Pons (tissue), 1 donor: ENCODE measurements at places on chromosomes 16 and 17.
A peak's percentile ranks its signal among the peaks of the same experiment; 100 is the strongest.

DNA sequence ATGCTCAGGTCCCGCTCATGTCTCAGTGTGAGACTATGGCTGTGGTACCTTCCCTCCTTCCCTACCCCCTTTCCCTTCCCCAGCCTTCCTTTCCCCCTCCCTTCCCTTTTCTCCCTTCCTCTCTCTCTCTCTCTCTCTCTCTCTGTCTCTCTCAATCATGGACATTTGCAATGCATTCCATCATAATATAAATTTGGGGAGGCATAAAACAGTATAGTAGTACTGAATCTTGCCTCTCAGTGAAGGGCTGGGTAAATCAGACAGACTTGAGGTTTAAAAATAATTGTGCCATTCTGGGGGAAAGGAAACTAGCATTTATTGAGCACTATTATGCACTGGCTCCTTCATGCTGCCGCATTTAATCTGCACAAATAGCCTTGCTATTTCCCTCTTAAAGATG is 4.3 kb downstream of the ZKSCAN2 start:
- no peak for DNase-seq

DNA sequence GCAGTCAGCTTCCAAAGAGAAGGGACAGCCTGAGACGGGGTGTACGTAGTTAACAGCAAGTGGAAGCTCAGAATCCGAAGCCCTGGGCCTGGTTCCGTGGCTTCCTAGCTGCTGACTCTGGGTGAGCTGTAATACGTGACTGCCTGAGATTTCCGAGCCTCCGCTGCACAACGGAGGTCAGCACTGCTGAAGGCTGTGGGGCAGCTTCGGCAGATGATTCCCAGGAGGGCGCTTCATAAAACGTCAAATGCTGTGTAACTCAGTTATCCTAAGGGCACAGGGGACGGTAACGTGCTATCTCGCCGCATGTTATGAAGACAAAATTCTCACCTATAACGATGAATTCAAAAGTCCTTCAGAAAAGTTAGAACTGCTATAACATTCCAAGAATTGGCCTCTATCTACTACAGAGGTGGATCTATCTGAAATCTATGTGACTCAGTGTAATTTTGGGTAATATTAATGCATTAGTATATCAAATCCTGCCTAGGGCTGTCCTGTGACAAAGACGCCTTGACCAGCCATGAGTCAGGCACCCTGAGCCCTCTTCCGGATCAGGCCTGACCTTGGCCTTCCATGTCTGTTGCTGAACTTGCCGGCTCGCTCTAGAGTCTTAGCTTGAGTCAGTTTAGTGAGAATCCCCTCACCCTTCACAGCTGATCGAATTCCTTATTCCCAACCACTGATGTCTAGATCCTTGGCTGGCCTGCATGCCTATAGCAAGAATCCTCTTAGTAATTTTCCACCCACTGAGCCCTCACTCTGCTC is 43.5 kb downstream of the MARF1 start:
- DNase-seq, result no peak

DNA sequence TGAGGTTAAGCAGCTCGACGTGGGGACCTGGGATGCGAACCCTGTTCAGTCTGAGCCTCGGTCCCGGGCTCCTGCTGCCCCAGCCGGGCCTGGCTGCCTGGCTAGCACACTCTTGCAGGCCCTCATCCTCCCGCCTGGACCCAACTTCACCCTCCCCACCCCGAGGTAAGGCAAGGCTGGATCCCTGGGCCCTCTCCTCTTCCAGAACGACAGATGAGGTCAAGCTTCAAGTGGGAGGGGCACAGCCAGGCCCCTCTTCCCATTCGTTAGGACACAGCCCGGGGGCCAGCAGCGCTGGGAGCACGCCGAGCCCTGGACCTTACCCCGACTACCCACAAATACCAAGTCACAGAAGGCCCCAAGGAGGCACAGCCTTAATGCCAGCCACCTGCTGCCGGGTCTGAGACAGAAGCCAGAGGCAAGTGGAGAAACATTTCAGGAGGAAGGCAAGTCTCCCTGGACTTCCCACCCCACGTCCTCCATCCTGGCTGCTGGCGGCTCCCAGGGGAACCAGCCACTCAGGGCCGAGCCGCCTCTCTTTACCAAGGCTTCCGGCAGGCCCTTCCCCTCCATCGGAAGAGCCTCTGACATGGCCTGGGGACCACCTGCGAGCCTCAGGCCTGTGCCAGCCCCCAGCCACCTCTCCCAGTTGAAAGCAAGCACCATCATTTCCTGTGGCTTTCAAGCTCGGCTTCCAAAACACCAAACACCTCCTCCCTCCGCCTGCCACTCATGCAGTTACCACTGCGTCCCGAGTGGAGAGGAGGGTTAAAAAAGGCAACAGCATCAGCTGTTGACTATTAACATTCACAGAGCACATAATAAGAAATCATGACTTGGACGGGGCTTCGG is 59.9 kb downstream of the RPH3AL start:
- no peak for DNase-seq

DNA sequence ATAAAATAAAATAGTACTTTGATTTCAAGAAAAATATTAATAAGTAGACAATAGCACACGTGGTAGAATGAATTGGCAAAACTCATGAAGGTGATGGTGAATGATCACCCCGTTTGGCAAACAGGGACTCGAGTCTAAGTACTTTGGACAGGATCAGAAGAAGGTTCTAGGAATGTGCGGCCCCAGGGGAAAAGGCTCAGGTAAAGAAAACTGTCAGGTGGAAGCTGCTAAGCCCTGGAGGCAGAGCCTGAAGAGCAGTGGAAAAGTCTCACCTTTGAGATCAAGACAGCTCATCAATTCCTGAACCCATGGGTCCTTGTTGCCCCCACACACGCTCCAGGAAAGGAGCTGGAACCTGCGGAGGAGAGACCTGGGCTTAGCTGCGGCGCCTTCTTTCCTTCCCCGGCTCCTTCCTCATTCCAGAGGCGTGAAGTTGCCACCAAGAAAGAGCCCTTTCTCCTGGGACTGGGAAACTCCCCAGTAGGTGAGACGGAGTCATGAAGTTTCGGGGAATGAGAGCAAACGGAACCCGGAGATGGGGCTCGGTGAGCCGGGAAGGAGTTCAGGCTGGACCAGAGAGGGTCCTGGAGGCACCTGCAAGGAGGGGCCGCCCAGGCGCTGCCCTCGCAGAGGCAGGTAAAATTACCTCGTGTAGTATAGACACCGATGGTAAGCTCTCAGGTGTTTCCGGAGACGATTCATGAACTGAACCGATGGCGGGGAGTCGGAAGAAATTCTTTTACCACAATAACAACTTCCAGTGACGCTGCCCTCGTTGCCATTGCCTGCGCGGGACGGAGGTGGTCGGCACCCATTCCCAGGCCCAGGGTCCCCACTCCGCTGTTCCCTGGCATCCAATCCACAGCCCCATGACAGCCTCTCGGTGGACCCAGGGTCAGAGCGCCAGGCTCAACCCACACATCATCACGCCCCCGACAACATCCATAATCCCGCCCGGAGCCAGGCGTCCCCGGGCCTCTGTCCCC is 1.2 kb upstream of the ZMYND15 start:
- DNase-seq, result no peak

DNA sequence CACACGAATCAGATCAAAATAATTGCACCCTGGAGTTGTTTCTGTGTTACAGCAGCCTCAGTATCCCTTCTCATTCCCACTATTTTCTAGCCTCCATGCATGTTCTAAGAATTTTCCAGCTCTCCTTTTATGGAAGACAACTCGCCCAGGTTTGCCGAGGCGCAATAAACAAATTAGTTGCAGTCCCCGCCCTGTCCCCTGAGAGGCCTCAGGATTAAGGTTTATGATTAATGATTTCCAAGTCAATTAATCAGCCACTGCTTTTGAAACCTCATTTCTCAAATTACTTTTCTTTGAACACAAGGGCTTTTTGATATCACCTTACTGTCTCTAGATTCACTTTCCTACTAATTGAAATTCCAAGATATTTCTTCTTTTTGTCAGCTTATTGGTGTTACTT is 138.3 kb upstream of the HSBP1 start:
- no peak for DNase-seq

DNA sequence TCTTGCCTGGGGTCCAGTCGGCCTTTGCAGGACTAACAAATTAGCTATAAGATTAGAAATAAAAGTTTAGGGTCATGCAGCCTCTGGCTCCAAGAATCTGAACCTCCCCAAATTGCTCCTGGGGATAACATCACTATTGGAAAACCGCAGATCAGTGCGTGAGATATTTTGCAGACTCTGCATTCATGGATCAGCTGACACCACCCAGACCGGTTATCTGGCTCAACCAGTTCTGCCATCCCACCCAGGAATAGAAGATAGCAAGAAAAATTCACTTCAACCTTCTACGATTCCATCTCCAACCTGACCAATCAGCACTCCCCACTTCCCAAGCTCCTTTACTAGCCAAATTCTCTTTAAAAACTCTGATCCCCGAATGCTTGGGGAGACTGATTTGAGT is 4.3 kb upstream of the PGS1 start:
- DNase-seq, result no peak

DNA sequence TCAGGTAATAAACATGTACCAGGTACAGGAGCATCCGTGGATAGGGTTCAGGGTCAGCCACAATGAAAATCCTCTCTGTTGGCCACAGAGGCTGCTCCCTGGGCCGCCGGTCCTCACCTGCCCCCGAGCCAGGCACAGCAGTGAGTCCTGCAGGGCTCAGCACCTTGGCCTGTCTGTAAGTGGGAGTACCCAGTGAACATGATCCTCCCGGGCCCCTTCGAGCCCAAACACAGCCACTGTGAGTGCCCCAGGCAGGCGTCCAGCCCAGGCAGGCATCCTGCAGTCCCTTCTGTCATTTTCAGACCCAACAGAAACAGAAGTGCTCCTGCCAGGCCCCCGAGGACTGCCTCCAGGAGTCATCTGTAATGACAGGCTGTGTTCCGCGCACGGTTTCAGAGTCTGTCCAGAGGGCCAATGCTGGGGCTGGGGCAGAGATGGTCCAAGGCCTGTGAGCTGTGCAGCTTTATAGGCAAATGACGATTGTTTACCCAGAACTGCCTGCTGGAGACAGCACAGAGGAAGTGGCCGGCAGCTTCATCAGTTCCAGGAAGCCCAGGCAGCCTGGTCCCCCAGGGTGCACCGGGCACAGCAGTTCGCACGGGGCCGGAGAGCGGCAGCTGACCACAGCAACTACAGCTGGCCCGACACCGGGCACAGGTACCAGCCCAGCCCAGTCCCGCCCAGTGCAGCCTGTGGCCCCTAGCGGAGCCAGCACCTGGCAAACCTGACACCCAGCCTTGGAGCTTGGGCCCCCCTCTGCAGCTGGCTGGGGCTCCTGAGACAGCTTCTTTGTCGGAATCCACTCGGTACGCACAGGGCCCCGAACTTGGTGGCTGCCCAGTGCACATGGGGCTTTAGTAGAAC is 13.2 kb downstream of the SLC7A5 start:
- DNase-seq, result peak; percentile 45
